ENCODE measurements at places on chromosomes 5 and 9.

GRCh38 chr5:173809014-173809413, 79.1 kb upstream of the CPEB4 start:
- DNase-seq = no peak

GRCh38 chr9:18542837-18543405, 69.0 kb downstream of the ADAMTSL1 start:
- DNase-seq = no peak

DNA sequence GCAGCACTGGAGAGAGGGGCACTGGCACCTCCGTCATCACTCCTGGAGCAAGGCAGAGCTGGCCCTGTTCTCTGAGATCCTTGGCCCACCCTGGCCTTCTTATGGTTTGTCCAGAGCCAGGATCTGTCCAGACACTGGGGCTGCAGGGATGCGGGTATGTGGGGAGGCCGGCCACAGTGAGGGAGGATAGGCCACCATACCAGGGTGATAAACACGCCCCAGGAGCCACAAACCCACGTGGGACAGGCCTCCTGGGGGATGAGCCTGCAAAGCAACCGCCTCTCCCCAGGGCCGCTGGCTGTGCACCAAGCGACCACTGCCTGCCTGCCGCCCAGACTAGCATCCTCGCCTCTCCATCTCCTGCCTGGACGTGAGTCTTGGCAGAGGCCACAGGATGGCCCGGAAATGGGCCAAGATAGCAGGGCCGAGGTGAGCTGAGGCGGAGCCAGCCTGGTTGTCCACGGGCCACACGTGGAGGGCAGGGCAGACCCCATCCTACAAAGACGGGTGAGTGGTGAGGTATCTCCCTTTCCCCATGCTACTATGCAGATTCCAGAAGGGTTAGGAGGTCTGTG, 4.5 kb downstream of the OBP2A start:
- no peak for DNase-seq

GRCh38 chr9:91897201-91897600, 52.8 kb downstream of the ROR2 start:
- no peak for DNase-seq

All from H54 (cell line).